ENCODE measurements at places on chromosomes 5 and 9.

- DNase-seq = no peak
Observed at GRCh38 chr5:93123127-93123526, 457.9 kb downstream of the NR2F1-AS1 start.

DNA sequence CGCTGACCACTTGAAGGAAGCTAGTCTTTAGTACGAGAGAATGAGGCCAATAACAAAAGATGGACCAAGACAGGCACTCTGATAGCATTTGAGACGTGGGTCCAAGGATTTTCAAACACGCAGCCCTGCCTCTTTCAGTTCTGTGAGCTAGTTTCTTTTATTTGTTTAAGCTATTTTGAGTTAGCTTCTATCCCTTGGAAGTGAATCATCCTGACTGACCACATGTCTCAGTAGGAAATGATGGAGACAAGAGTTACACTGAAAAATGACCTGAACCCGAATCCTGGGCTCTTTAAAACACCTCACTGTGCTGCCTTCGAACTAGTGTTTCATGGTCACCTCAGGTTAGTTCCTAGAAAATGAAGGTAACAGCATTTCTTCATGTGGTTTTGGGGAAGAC lies 9.9 kb downstream of the TEK start:
- DNase-seq = no peak

GRCh38 chr9:136178773-136179075 lies 26.2 kb downstream of the LHX3 start:
- DNase-seq = no peak

DNA sequence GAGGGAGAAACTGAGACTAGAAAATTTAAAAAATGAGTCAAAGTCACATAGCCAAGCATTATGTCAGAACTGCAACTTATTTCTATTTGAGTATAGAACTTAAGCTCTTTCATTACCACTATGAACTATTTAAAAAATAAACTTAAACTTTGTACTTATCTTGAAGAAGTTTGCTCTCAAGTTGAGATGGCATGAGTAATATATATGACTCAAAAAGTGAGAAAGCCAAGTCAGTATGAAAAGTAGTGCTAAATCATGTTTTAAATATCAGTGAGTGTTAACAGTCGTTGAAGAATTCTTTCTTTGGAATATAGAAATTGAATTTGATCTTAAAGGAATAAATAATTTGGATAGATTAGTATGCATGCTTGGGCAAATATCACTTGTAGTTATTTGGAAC lies 36.3 kb upstream of the CDH10 start:
- no peak for DNase-seq

DNA sequence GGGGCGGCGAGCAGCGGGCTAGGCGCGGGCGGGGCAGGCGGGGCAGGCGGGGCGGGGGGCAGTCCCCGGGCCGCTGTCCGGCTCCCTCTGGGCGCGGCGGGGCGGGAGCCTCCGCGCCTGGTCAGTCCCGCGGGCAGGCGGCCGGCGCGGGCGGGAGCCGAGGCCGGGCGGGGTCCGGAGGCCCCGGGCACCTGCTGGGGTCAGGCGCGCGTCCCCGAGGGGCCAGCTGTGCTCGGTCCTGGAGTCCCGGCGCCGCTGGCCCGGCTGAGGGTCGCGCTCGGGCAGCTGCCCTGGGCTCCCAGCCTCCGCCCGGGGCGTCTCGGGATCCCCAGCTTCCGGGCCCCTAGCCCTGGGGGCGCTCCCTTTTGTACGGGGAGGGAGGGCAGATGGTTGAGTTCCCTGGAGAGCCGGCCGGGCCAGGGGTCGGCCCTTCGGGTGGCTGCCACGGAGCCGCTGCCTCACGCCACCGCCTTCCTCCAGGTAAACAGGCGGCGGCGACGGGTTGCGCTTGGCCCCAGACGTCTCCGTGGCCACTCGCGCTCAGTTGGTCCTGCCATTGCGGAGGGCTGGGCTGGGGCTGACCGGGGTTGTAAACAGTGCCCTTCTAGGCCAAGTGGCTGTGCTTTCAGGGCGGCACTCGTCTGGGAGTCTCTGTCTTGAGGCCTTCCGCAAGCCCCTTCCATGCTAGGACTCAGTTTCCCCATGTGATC lies 473 bp downstream of the ZBTB34 start:
- DNase-seq = no peak

DNA sequence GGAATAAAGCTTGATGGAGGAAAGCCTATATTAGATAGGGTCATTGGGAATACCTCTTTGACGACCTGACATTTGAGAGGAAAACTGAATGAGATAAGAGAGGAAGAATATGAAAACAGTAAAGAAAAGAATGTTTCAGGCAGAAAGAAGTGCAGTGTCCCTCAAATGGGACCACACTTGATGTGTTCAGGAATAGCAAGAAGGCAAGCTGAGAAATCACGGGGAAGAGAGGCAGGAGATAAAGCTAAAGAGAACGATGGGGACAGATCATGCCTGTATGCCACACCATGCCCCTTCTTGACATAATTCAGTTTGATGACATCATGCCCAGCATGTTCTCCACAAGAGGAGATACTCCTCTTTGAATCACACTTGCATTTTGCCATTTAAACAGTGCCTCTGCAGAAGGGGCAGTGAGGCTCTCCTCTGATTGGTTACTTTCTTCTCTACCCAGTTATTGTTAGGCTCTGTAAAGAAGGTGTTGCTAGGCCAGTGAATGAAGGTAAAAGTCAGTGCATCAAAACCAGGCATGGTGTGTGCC lies 7.6 kb downstream of the AP3S1 start:
- DNase-seq = no peak

GRCh38 chr5:7930011-7930410 lies 61.1 kb downstream of the MTRR start:
- no peak for DNase-seq

GRCh38 chr5:111901296-111901695 lies 144.3 kb upstream of the NREP start:
- no peak for DNase-seq

- no peak for DNase-seq
Observed at GRCh38 chr5:39016587-39017275, 57.5 kb downstream of the RICTOR start.

- DNase-seq = no peak
Observed at GRCh38 chr5:181098762-181099601, 32.0 kb downstream of the OR2V1 start.

DNA sequence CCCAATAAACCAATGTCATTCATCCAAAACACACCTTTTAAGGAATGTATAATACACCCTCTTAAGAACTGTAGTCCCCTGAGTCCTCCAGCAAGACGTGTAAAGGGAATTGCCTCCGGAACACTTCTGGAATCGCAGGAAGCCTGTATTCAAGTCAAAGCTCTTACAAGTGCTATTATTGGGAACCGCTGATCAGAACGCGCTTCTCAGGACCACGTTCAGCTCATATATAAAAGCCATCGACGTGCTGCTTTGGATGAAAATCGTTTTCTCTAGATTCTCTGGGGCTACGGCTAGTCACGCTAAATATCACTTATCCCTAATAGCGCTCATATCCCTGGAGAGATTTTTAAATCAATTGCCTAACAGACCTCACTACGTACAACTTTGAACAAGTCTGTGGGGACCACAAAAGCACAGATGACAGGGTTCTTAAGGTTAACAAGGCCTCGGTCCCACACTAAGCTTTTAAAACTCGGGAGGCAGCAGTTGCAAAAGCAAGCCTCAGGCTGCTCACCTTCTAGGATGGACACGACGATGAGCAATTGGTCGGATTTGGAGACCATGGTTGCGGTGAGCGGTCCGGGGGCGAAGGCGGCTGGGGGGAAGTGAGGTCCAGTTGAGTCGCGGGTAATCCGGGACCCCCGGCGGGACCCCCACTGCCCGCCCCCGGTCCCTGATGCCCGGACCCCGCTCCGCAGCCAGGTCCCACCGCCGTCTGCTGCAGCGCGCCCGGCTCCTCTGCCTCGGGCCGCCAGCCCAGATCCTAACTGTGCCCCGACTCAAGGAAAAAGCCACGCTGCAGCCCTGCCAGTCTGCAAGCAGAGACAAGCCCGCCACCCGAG lies 548 bp downstream of the CEP120 start:
- no peak for DNase-seq

DNA sequence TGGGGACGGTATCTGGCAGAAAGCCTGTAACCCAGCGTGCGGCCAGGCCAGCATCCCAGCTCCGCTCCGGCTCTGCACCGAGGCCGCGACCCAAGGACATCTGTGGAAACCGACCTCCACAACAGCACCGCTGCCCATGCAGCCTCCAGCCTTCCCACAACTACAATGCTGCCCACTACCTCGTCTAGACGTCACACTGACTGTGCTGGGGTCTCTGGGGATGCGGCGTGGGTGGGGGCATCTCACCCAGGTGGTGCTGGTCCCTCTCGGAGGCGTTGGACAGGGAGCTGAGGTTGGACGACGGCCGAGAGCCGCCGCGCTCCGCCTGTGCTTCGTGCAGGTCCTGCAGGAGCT lies 14.4 kb upstream of the ZDHHC11 start:
- no peak for DNase-seq

DNA sequence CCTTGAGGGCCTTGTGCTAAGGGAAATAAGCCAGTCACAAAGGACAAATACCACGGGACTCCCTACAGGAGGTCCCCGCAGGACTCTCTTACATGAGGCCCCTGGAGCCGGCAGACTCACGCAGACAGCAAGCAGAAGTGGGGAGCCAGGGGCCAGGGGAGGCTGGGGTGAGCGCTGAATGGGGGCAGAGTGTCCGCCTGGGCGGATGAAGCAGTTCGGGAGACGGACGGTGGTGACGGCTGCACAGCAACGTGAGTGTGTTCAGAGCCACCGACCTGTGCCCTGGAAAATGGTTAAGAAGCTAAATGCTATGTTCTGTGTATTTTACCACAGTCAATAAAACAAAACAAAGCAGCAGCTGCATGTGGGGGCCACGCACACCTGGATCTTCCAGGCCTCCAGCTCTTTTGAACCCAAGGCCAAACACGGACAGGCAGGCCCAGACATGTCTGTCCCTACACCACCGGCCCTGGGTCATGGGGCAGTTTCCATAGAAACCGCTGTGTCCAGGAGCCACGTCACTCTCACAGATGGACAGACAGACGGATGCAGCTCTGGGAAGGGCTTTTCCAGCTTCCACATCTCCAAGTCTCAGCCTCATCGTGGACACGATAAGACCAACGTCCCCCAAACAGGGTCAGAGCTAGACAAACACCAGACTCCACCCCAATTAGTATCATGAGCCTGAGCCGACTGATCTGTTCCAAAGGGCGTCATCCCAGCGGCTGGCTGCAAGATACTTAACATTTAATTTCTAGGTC lies 103.9 kb downstream of the VAV2 start:
- no peak for DNase-seq

- no peak for DNase-seq
Observed at GRCh38 chr5:149782018-149782894, 52.1 kb downstream of the PPARGC1B start.

- DNase-seq = no peak
Observed at GRCh38 chr5:159441441-159441840, 111.2 kb upstream of the IL12B start.

- DNase-seq = no peak
Observed at GRCh38 chr5:109826426-109826825, 136.7 kb downstream of the MAN2A1 start.

- DNase-seq = peak; percentile 4
Observed at GRCh38 chr5:34923694-34924461, 5.5 kb upstream of the DNAJC21 start.

- DNase-seq = no peak
Observed at GRCh38 chr5:60505373-60506171, 194.4 kb downstream of the DEPDC1B start.

- no peak for DNase-seq
Observed at GRCh38 chr9:2970864-2971263, 127.0 kb upstream of the PUM3 start.

DNA sequence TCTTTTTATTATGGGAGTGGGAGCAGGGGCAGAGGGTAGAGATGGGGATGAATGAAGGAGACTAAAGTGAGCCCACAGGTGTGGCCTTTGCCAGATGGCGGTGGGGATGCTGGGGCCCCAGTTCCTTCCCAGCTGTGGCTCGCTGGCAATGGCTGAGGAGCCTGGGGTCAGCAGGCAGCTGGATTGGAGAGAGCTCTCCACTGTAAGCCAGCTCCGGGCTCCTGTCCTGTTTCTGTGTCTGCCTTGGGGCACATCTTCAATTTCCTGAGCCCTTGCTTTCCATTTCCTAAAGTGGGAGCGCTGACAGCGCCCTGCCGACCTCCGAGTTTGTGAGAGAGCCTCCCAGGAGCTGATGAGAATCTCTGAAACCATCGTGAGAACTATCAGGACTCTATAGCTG lies 75.6 kb upstream of the SPRY4 start:
- no peak for DNase-seq

DNA sequence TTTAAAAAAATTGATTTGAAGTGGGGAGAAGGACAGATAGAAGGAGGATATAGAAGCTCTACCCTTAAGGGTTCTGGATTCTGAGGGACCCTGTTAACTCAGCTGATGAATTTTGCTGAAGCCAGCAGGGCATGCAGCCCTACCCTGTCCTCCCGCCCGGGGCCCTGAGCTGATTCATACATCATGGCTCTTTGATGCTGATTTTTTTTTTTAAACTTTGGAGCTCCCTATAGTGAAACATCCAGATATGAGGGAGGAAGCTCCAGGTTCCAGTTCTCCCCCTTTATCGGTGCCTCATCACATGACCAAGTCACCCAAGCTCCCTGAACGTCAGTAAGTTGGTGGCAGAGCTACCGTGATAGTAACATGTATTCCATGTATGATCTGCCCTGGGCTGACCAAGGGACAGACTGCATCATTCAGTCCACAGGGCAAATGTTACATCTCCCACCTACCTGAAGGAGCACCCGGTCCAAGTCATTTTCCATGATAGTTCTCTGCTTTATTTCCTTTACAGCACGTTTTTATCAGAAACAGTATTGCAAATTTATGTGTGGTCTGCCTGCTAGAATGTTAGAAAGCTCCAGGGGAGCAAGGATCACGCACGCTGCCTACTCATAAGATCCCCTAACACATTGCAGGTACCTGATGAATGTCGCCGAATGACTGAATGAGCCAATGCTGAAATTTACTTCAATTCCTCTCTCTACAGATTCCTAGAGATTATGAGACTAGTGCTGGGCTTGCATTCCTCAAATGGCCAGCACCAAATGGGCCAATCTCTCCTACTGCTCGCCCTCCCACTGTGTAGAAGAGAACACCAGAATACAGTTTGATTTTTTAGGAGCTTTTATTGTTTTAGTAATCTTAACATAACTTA lies 25.9 kb downstream of the SPARC start:
- DNase-seq = no peak

DNA sequence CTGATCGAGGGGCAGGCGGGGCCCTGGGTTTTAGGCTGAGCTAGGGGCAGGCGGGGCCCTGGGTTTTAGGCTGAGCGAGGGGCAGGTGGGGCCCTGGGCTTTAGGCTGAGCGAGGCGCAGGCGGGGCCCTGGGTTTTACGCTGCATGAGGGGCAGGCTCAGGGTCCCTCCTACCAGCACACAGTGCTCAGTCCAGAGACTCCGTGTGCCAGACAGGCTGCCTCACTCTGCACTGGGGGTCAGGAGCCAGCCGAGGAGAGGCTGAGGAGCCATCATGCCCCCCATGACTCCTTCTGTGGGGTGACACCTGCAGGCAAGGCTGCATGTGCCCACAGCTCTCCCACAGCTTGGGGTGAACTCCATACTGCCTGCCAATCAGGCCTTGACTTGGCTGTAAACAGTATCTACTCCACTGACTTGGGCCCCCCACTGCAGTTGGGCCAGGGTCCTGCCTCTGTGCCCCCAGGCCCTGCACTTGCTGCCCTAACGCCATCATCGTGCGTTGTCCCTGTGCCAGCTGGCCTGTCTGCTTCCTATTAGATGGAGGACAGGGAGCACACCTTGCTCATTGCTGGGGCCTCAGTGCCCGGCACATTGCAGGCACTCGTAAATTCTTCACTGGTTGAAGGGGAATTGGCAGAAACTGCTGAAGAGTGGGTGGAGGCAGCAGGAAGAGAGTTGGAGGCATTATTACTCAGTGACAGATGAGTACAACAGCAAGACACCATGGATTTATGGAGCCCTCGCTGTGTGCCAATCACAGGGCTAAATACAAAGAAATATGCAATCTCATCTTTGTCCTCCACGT lies 78.6 kb downstream of the AMBP start:
- no peak for DNase-seq

All from activated gamma-delta T cell treated with anti-CD3 and anti-CD28 coated beads, Interleukin-2, amount 50 U/mL, for 16 hours (primary cell).